ENCODE measurements at places on chromosomes 3 and 15. TPM values are rescaled to one million over a fixed set of nuclear protein-coding genes. Genes with fewer than 3 reads are reported as not detected.

GRCh38 chr3:63673111-63673510, 20.6 kb downstream of the SNTN start:
- no peak for DNase-seq

GRCh38 chr15:100189849-100190248, 151.9 kb downstream of the ADAMTS17 start:
- DNase-seq = no peak

DNA sequence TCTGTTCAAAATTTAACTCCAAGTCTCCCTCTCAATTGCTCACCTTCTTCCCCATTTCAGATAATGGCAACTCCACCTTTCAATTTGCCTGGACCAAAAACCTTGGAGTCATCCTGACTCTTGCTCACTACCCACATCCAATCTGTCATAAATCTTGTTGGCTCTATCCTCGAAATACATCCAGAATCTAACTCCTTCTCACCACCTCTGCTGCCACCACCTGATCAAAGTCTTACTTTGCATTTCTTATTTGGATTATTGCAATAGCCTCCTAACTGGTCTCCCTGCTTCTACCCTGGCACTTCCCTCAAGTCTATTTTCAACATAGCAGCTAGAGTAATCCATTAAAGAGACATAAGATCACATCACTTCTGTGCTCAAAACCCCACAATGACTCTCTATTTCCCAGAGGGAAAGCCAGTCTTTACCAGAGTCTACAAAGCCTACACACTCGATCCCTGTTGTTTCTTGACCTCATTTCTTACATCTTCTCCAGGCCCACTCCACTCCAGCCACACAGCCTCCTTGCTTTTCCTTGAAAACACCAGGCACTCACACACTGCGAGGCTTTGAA, 86.6 kb downstream of the GPR156 start:
- DNase-seq = no peak

- no peak for DNase-seq
Measured at GRCh38 chr3:167662919-167663400, 9.2 kb upstream of the WDR49 start.

DNA sequence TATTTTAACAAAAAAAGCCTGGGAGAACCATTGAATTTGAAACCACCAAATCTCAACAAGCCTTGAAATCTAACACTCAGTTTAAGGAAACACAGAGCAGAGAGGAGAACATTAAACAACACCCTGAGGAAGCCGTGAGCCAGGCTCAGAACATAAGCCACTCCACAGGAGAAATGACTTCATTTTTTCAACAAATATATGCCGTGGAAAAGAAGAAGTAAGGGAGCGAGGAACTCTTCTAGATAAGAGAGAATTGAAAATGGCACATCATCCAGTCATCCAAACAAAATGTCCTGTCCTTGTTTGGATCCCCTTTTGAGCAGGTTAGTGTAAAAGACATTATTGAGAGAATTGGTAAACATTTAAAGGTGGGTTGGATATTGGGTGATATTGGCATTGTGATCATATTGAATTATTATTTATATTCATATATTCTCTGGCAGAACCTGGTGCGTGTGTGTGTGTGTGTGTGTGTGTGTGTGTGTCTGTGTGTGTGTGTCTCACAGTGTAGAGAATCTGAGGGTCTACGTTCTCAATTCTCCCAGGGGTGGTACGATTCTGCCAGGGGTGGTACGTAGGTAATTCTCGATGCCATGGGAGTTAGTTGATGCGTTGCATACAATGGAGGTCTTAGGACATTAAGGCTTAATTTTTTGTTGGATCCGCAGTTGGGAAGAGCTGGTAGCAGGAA, 94.4 kb downstream of the ST6GAL1 start:
- DNase-seq = no peak

DNA sequence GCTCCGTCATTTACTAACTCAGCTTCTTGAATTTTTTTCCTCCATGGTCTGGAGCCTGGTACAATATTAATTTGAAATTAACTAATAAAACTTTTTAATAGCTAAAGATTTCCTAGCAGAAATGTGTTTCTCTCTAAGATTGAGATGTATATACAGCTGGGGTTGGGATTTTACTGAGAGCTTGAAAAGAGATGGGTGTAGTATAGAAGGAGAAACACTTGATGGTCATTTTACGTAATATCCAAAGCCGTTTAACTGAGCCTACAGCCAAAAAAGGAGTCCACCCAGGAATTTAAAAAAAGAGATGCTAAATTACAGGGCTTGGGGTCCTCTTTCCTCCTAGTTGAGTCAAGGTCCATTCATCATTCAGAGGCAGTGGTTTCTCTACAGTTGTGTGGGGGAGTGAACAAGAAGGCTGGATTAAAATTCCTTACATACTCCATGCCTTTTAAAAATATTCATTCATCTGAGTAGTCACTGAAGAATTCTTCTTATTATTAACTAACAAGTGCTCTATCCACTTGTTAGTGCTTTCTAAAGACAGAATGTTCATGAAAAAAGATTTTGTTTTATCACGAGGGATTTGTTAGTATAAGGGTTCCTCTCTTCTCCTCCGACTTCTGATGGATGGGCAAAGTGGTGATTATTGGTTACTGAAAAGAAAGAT, 255.3 kb upstream of the IL12A start:
- no peak for DNase-seq

DNA sequence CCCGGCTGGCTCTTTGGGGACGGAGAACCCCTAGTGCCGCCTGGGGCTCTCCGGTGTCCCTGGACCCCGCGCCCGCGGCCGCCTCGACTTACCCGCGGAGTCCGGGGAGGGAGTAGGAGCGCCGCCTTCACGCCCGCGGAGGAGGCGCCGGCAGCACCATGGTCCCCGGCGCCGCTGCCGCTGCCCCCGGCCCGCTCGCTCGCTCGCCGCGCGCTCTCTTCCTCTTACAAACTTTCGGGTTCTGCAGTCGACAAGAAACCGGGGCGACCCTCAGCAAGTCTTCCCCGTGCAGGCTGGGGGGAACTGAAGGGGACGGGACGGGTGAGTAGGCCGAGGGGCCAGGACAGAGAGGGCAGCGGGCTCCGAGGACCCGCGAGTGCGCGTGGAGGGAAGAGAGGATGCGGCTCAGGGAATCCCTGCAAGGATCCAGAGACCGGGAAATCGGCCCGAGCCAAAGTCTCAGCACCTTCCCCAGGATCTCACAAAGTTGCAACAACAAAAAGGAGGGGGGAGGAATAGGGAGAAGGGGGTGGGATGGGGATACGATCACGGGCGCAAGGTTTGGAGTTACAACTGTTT, 2.0 kb downstream of the FOXP1 start:
- DNase-seq = peak; percentile 41

- DNase-seq = no peak
Measured at GRCh38 chr3:190155752-190156151, 35.1 kb upstream of the P3H2 start.

- peak; percentile 83 for DNase-seq
Measured at GRCh38 chr15:80173022-80173759, 20.4 kb downstream of the FAH start.

DNA sequence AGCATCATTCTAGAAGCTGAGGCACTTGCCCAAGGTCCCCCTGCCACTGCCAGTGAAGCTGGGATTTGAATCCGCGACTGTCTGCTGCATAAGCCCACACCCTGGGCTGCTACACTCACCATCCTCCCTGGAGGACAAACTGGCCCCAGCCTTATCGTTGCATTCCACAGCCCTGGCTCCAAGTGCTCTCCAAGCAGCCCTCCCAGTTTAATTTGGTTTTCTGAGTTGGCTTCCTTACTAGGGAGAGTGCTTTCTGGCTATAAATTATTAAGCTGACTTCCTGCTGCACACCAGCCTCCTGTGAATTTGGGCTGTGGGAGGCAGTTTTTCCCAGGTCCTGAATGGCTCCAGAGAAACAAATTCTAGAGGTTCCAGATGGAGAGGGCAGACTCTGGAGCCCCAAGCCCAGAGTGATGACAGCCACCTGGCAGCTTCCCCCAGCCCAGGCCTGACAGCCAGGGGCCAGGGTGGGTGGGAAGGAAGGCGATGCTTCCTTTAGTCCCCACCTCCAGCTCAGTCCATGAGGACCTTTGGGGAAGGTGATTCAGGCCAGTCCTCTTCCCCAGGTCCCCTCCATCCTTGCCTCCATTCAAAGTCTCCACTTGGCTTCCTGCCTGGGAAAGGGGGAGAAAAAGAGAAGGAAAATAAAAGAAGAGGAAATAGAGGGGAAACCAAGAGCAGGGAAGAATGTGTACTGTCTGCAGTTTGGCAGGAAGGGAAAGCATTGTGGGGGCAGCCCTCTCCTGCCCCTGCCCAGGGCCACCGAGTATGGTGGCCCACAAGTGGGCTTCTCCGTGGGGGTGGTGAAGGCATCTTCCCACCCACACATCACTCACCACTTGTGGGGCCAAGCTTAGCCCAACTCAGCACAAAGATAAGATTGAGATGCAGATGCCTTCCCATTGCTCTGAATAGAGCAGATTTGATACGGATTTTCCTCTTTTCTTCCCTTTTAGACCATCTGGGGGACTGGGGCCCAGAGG, 69.6 kb downstream of the SEMA5B start:
- DNase-seq = no peak

DNA sequence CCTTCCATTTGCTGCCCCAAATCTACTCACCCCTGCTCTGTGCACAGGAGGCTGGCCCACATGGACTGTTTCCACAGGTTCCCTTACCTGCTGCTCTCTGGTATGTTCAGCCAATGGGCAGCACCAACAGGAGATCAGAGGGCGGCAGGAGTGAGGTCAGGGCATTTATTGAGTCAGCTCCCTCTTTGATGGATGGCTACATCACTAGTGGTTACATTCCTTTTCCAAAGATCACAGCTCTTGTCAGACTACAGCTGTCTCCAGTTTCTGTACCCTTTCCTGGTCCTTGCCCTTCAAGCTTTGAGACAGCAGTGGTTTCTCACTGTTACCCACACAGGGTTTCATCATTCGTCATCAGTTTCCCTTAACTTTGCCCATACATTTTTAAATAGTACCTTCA, 325.1 kb downstream of the SUCLG2 start:
- DNase-seq = no peak

- DNase-seq = no peak
Measured at GRCh38 chr3:2661078-2661477, 449.1 kb downstream of the IL5RA start.

DNA sequence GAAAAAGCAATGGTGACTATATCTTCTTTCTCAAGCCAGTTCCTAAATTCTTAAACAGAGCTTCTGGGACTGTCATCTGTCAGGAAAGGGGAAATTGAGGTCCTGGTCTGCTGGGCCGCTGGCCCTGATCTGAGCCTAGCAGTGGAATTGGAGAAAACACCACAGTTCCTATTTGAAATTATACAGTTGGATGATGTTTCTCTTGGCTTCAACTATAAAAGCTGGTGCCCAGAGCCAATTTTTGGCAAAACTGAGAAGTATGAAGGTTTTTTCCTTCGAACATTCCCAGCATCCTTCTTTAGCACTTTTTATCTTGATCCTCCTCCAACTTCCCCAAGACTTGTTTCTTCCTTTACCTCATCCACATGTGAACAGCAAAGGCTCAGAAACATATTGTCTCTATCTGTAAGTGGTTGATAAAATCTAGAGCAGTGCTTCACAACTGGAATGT, 83.9 kb downstream of the CD47 start:
- no peak for DNase-seq

- DNase-seq = no peak
Measured at GRCh38 chr15:70517194-70517590, 246.2 kb downstream of the UACA start.

- DNase-seq = no peak
Measured at GRCh38 chr3:108125153-108125543, 34.3 kb upstream of the CD47 start.

DNA sequence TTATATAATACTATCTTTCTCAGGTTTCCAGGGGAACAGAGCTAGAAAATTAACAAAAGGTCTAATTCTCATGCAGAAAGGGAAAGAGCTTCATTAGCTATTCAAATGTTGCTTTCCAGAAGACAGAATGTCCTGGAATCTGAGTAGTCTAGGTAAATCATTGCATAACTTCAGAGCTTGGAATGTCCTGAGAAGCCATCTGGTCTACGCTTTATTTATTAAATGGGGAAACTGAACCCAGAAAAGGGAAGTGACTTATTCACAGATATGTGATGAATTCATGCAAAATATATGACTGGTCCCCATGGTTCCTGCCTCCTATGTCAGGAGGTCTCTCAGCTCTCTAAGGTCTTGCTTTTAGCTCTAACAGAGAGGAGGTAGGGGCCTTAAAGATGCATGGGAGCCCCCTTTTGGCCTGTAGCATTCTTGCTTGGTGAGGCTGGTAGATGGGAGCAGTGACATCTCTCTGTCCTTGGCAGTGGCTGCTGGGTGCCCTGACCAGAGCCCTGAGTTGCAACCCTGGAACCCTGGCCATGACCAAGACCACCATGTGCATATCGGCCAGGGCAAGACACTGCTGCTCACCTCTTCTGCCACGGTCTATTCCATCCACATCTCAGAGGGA, 99.2 kb downstream of the CEMIP start:
- DNase-seq = no peak

- DNase-seq = no peak
Measured at GRCh38 chr3:7385635-7386034, 524.7 kb downstream of the GRM7 start.

- no peak for DNase-seq
Measured at GRCh38 chr3:193816656-193817311, 223.8 kb downstream of the OPA1 start.

DNA sequence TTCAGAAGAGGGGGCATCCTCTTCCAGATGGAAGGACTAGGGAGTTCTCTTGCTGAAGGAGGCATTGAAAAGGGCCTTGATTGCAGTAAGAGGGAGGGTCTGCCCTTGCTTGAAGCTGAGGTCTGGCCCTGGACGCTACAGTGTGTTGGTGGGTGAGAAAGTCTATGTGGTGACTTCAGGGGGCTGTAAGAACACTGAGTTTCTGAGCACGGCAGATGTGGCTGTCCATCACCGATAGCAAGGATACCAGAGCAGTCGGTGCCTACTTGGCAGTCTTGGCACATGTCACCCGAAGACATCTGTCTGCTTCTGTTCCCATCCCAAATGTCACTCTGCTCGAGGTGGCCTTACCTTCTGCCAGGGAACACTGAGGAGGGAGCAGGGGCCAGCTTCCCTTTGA, 631.1 kb upstream of the CFAP20DC start:
- no peak for DNase-seq

GRCh38 chr3:65342084-65342683, 654.4 kb upstream of the ADAMTS9 start:
- DNase-seq = no peak

- DNase-seq = peak; percentile 69
Measured at GRCh38 chr3:13414040-13414729, 5.9 kb downstream of the NUP210 start.

GRCh38 chr15:73849641-73850040, 23.7 kb upstream of the TBC1D21 start:
- no peak for DNase-seq

GRCh38 chr15:51163843-51164242, 69.1 kb upstream of the TNFAIP8L3 start:
- no peak for DNase-seq

- no peak for DNase-seq
Measured at GRCh38 chr15:67838789-67839332, 984 bp downstream of the RNU6-1 start.

- DNase-seq = no peak
Measured at GRCh38 chr15:100765467-100766241, 114.0 kb upstream of the ALDH1A3 start.

The PP2D1 gene
- 0.33 TPM for polyA plus RNA-seq

The SH2D7 gene
- 0.19 TPM for polyA plus RNA-seq

The GOLGA6D gene
- polyA plus RNA-seq = 0.06 TPM

The GOLGA6B gene
- not detected for polyA plus RNA-seq

The PIK3CB gene
- polyA plus RNA-seq = 10.1 TPM

The FOXB1 gene
- polyA plus RNA-seq = 0.09 TPM

The MESP1 gene
- 0.81 TPM for polyA plus RNA-seq

The RYR3 gene
- 0.17 TPM for polyA plus RNA-seq

The EPHA6 gene
- not detected for polyA plus RNA-seq

The GOLGA6A gene
- 0.05 TPM for polyA plus RNA-seq

The MINAR1 gene
- not detected for polyA plus RNA-seq

The GOLGA8M gene
- polyA plus RNA-seq = not detected

The SUCNR1 gene
- not detected for polyA plus RNA-seq

Measured in naive thymus-derived CD8-positive, alpha-beta T cell (primary cell).